ENCODE measurements at places on chromosomes 3 and 15. TPM values are rescaled to one million over a fixed set of nuclear protein-coding genes. Genes with fewer than 3 reads are reported as not detected.

The TNFSF10 gene
- total RNA-seq: 163 TPM

The ATP13A5 gene
- total RNA-seq: not detected

DNA sequence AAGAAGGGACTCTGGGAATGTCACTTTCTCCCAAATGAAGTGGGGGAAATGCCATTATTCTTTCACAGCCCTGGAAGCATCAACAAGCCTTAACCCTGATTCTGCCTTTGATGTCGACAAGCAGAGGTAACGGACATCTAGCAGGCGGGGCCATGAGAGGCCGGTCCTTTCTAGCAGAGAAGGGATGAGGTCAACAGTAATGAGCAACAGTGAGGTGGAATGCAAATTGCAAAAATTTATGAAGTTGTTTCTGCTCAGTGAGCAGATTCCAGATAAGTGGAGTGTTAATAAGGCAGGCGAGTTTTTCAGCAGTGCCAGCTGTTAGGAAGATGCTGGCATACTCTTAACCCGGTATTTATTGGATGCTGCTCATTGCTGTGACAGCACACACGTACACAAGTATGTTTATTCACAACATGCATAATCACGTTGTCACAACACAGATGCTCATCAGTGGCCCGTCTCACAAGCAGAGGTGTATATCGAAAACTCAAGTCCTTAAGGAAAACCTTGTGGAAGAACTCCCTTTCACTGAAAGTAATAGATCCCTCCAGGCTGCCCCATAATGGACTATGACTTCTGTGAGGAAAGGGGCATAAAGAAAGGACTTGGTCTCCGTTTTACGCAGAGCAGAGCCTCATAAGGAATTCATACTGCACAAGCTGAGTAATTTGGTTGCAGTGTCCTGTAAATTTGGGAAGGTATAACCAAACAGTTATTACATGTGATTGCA is 329.0 kb downstream of the IGSF11 start:
- no peaks in the 10 kb centered on the region for H3K27me3 ChIP-seq
- H3K36me3 ChIP-seq: no peaks in the 10 kb centered on the region
- H3K27ac ChIP-seq: no peak overlapping the region
- H3K4me1 ChIP-seq: no peaks in the 10 kb centered on the region

The CLRN1 gene
- total RNA-seq: not detected

The SEMA5B gene
- 0.29 TPM for total RNA-seq

The RPSA gene
- total RNA-seq: 1,988 TPM

GRCh38 chr15:75032395-75032794 is 9.0 kb downstream of the PPCDC start:
- H3K27ac ChIP-seq: no peak overlapping the region
- no peaks in the 10 kb centered on the region for H3K36me3 ChIP-seq

GRCh38 chr3:123317716-123318115 is 116.0 kb downstream of the SEC22A start:
- no peaks in the 10 kb centered on the region for H3K36me3 ChIP-seq
- no peaks in the 10 kb centered on the region for H3K27me3 ChIP-seq
- no peaks in the 10 kb centered on the region for H3K4me1 ChIP-seq
- H3K27ac ChIP-seq: no peak overlapping the region
- no peak for DNase-seq

- no peak overlapping the region for H3K27ac ChIP-seq
- no peaks in the 10 kb centered on the region for H3K27me3 ChIP-seq
- no peaks in the 10 kb centered on the region for H3K4me1 ChIP-seq
- no peak for DNase-seq
These were observed 27.4 kb downstream of the SLCO2A1 start for GRCh38 chr3:134002306-134002705.

DNA sequence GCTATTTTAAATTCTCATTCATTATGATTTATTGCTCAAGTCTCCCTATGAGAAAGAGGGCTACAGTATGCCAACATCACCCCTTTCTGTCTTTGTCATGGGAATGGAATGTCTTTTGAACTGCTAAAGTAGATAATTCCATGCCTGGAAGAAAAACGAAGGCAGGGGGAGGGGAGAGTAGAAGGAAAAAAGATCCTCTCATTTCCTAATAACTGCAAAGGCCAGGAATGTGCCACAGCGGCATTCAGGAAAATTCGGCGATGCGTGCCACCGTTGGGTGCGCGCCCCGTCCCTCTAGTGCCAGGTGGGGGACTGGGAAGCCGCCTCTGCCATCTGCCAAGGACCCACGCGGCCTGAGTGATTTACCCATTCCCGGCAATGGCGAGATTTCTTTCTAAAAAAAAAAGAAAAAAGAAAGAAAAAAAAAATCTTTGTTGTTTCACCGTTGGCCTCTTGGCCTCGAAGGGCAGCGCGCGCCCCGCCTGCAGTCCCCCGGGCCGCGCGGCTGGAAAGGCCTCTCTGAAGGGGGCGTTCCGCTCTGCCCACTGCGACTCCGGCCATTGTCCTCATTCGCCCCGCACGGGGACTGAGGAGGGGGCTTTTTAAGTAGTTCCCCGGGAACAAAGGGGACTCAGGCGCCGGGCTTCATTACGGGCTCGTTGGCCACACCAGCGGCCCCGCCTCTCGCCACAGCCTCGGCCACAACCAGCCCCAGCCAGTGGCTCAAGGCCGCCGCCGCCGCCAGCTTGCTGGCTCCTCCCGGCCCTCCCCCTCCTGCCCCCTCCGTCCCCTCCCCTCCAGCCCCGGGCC is 54.5 kb downstream of the CPN2 start:
- no peaks in the 10 kb centered on the region for H3K36me3 ChIP-seq
- H3K27ac ChIP-seq: peak overlapping the region; percentile 32
- H3K4me3 ChIP-seq: no peak overlapping the region
- no peaks in the 10 kb centered on the region for H3K4me1 ChIP-seq

The OIP5 gene
- not detected for total RNA-seq

The SGO1 gene
- total RNA-seq: 7.2 TPM

- no peak overlapping the region for H3K4me3 ChIP-seq
- no peaks in the 10 kb centered on the region for H3K4me1 ChIP-seq
- DNase-seq: no peak
- H3K36me3 ChIP-seq: no peaks in the 10 kb centered on the region
These were observed 6.9 kb upstream of the SLC9A9 start for GRCh38 chr3:143855183-143855582.

- peak overlapping the region; percentile 95 for H3K27ac ChIP-seq
- H3K36me3 ChIP-seq: no peaks in the 10 kb centered on the region
- peak; percentile 92 for DNase-seq
These were observed 55.6 kb downstream of the SMAD3 start for GRCh38 chr15:67120839-67121643.

DNA sequence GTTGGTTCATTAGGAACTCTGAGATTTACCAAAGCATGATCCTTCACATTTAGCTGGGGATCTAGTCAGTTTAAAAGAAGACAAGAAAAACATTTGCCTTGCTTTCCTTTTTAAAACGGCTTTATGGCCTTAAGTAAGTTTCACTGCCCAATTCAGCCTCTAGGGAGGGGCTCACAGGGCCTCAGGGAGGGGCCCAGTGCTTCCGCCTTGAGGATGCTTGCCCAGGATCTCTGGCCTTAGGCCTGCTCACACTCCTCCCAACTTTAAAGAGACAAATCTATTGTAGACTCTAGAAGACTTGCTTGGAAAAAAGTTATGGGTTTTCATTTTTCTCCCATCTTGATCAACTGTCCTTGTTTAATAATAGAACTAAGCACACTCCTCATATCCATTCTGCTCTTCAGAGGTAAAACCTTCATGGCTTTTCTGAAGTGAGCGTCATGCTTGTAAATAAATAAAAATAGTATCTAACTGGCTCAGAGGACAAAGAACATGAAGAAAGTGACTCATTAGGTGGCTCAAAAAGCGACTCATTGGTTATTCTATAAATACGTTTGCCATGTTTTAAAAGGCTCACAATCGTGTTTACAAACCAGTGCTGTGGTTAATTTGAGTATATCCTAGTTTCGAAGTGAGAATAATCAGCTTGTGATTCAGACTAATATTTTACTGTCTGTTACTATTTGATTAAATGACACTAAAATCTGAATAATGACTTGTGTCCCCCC is 13.7 kb downstream of the PDHB start:
- H3K4me1 ChIP-seq: no peaks in the 10 kb centered on the region
- H3K4me3 ChIP-seq: no peak overlapping the region
- no peaks in the 10 kb centered on the region for H3K27me3 ChIP-seq
- H3K27ac ChIP-seq: peak overlapping the region; percentile 70
- no peaks in the 10 kb centered on the region for H3K36me3 ChIP-seq
- peak; percentile 30 for DNase-seq

- H3K27me3 ChIP-seq: no peaks in the 10 kb centered on the region
- no peaks in the 10 kb centered on the region for H3K36me3 ChIP-seq
- H3K27ac ChIP-seq: no peak overlapping the region
- H3K4me1 ChIP-seq: peaks cover 5% of the 10 kb centered on the region
- DNase-seq: no peak
These were observed 142.8 kb downstream of the NUP210 start for GRCh38 chr3:13277196-13277813.

GRCh38 chr3:102192575-102192974 is 242.2 kb upstream of the ZPLD1 start:
- no peaks in the 10 kb centered on the region for H3K4me1 ChIP-seq
- no peaks in the 10 kb centered on the region for H3K27me3 ChIP-seq
- H3K27ac ChIP-seq: no peak overlapping the region
- no peaks in the 10 kb centered on the region for H3K36me3 ChIP-seq
- no peak for DNase-seq
- H3K4me3 ChIP-seq: no peak overlapping the region

GRCh38 chr15:78047761-78048627 is 29.5 kb downstream of the TBC1D2B start:
- peak overlapping the region; percentile 71 for H3K27ac ChIP-seq
- no peaks in the 10 kb centered on the region for H3K27me3 ChIP-seq
- DNase-seq: peak; percentile 64
- H3K36me3 ChIP-seq: no peaks in the 10 kb centered on the region
- H3K4me3 ChIP-seq: no peak overlapping the region
- H3K4me1 ChIP-seq: peaks cover 6% of the 10 kb centered on the region

The CRABP1 gene
- total RNA-seq: not detected

- H3K4me1 ChIP-seq: no peaks in the 10 kb centered on the region
- no peak overlapping the region for H3K27ac ChIP-seq
- H3K36me3 ChIP-seq: no peaks in the 10 kb centered on the region
- peak; percentile 29 for DNase-seq
- H3K27me3 ChIP-seq: no peaks in the 10 kb centered on the region
- no peak overlapping the region for H3K4me3 ChIP-seq
These were observed 73.7 kb upstream of the WDR72 start for GRCh38 chr15:53833134-53833624.

DNA sequence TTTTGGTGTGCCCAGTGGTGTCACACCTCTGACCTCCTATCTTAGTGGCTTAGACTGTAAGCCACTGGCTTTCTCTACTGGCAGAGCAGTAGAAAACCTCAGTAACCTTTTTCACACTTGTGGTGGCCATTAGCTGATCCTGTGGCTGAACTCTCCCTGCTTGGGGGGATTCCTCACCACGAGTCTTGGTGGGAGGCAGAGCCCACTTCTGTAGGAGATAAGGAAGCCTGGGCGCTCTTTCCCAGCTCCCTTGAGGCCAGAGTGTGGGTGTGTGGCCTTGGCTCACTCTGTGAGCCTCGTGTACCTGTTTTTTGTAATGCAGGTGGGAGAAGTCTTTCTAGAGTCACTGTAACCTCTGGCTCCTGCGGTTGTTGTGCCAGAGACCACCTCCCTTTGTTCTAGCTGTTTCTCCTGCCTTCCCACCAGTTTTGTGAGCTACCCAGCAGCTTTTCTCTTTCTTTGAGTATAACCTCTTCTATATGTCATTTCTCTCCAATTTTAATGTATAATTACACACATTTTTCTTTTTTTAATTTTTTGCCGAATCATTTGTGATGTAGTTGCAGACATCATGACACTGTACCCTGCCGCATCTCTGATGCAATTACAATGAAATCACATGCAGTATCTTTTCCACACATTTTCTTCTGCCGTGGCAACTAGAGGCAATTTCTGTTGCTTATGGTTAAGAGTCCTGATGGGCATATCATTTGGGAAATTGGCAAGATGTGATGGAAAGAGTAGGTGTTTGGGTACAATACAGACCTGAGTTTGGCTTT is 13.8 kb downstream of the XCR1 start:
- no peak overlapping the region for H3K27ac ChIP-seq
- no peaks in the 10 kb centered on the region for H3K36me3 ChIP-seq
- H3K4me1 ChIP-seq: no peaks in the 10 kb centered on the region
- no peak for DNase-seq

The NEIL1 gene
- 53.4 TPM for total RNA-seq

GRCh38 chr3:46213201-46213600 is 5.1 kb upstream of the CCR1 start:
- no peaks in the 10 kb centered on the region for H3K4me1 ChIP-seq
- H3K27ac ChIP-seq: no peak overlapping the region
- no peak overlapping the region for H3K4me3 ChIP-seq
- H3K36me3 ChIP-seq: no peaks in the 10 kb centered on the region
- no peak for DNase-seq

GRCh38 chr3:47227678-47228077 is 54.9 kb downstream of the KIF9 start:
- H3K36me3 ChIP-seq: no peaks in the 10 kb centered on the region
- H3K4me1 ChIP-seq: no peaks in the 10 kb centered on the region
- no peak overlapping the region for H3K4me3 ChIP-seq

DNA sequence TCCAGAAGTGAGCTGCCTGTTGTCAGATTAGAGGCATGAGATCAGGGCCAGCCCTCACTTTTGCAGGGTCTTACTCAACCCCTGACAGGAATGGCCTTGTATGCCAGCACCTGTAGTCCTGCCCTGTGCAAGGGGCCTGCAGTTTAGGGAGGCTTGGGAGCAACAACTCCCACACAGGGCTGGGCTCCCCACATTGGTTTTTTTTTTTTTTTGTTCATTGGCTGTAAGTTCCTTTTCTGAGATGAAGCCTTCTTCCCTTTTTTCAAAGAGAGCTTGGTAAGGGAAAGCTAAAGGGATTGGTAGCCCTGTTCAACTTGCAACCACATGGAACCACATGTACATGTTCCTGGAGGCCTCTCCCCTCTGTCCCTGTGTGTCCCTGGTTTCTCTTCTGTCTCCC is 46.4 kb downstream of the TNFAIP8L3 start:
- no peak overlapping the region for H3K4me3 ChIP-seq
- H3K27ac ChIP-seq: peak overlapping the region; percentile 78
- no peaks in the 10 kb centered on the region for H3K27me3 ChIP-seq
- no peaks in the 10 kb centered on the region for H3K36me3 ChIP-seq
- H3K4me1 ChIP-seq: peaks cover 10% of the 10 kb centered on the region

The ZNF774 gene
- 0.51 TPM for total RNA-seq

- DNase-seq: no peak
- no peak overlapping the region for H3K27ac ChIP-seq
- no peaks in the 10 kb centered on the region for H3K36me3 ChIP-seq
These were observed 19.0 kb downstream of the ZIC4 start for GRCh38 chr3:147387291-147387884.

DNA sequence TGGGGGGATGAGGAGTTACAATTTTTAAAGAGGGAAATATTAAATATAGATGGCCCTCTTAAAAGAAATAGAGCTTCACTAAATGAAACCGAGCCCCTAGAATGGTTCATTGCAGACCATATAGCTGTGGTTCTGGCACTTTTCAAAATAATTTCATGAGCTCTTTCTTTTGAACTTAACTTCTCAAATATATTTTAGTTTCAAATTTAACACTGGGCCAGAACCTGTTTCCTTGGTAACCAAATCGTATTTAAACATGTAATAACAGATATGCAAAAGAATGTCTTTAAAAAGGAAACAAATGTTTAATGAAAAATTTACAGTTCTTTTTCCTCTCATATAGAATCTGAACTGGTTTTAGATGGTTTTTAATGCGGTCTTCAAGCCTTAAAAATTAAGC is 20.1 kb downstream of the ZBTB38 start:
- no peaks in the 10 kb centered on the region for H3K27me3 ChIP-seq
- no peaks in the 10 kb centered on the region for H3K4me1 ChIP-seq
- no peaks in the 10 kb centered on the region for H3K36me3 ChIP-seq

Data from uterus (tissue), 4 donors.